ENCODE measurements at places on chromosomes 6 and 20.

DNA sequence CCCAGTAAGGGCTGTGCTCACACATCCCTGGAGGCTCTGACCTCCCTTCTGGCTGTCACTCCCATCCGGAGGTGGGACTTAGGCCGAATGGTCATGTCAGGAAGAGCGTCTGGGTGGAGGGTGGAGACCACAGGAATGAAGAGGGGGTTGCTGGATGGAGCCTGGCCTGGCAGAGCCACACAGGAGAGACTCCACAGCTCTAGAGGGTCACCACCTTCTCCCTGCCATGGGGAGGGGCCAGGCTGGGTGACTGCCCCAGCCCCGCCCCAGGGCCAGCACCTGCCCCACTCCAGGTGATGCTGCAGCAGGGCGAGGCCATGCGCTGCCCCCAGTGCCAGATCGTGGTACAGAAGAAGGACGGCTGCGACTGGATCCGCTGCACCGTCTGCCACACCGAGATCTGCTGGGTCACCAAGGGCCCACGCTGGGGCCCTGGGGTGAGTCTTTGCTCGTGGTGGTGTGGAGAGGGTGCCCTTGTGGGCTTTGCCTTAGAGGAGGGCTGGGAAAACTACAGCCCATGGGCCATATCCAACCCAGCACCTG, 20.6 kb downstream of the RBCK1 start:
- no peak for DNase-seq

GRCh38 chr6:33604941-33605854, 15.9 kb upstream of the ITPR3 start:
- no peak for DNase-seq

DNA sequence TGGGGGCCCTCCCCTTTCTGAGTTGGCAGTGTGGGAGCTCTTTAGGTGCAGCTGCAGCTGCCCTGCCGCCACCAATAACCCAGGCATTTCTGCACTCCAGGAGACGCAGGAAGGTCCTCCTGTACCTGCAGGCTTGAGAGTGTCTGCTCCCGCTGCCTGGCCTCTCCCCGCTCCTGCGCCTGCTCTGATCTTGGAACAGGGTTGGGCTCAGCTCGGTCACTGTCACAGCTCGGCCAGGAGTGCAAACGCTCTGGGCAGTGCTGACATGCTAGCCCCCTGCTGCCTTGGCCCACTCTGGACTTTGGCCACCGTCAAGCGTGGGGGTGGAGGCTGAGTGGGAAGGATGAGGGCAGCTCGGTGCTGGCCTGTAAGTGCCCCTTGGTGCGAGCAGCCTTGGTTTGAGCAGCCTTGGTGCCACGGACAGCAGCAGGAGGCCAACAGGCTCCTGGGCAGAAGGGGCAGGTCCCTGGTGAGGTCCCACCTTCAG, 738.1 kb upstream of the GJE1 start:
- no peak for DNase-seq

GRCh38 chr6:54698974-54699373, 147.6 kb upstream of the FAM83B start:
- DNase-seq = no peak

DNA sequence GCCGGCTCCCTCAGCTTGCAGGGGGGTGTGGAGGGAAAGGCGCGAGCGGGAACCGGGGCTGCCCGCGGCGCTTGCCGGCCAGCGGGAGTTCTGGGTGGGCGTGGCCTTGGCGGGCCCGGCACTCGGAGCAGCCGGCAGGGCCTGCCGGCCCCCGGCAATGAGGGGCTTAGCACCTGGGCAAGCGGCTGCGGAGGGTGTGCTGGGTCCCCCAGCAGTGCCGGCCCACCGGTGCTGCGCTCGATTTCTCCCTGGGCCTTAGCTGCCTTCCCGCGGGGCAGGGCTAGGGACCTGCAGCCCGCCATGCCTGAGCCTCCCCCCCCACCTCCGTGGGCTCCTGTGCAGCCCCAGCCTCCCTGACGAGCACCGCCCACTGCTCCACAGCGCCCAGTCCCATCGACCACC, 514.5 kb upstream of the GJE1 start:
- no peak for DNase-seq

DNA sequence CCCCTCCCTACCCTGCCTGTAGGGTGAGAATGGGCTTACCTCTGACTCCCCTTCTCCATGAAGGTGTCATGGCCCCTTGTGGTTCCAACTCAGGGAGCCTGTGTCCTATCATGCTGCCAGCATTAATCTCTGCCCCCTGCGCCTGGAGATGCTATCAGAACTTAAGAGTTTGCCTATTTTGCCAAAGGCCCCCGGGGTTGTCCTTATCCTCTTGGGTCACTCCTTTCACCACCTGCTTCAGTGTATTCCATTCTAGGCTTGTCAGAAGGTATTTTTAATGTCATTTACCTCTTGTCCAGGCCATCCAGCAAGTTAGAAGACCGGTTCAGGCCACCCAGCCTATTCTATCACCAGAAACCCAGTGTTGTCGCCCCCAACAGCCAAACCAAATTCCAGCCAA, 10.5 kb downstream of the RRBP1 start:
- DNase-seq = no peak

GRCh38 chr6:14743474-14744211, 502.2 kb upstream of the JARID2 start:
- no peak for DNase-seq

DNA sequence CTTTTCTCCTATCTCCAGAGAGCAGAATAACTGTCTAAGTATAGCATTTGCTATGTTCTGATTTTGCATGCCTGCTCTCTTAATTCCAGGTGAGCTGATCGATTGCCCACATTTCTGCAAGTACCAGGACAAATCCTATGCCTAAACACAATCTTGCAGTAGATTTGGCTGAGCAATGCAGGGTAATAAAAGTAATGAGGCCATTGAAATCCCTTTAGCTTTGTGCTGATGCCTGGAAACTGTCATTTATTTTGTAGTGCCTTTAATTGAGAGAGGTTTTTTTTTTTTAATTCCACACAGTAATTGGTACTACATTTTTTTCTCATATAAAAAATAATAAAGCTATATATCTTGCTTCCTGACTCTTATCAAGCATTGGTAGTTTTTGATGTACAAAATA, 252.3 kb downstream of the NKAIN2 start:
- no peak for DNase-seq

DNA sequence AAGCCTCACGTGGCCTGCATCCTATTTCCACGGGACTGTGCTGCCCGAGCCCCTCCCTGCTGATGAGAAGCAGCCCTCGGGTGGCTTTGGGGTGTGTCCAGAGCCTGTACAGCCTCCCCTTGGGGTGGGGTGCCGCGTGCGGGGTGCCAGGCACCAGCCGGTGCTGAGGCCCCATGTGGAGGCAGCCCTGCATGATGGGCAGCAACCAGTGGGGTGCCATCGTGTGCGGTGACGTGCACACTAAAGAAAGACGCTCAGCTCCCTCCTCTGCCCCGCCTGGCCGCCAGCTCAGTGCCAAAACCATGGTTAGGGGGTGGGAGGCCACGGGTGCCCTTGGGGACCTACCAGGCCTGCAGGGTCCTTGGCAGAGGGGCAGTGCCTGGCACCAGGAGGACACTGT, 26.2 kb downstream of the NTSR1 start:
- no peak for DNase-seq

- no peak for DNase-seq
These were observed 133.0 kb upstream of the DOK5 start for GRCh38 chr20:54342258-54342920.

All from CD8-positive, alpha-beta memory T cell (primary cell).